ENCODE measurements at places on chromosomes 7 and 10.

DNA sequence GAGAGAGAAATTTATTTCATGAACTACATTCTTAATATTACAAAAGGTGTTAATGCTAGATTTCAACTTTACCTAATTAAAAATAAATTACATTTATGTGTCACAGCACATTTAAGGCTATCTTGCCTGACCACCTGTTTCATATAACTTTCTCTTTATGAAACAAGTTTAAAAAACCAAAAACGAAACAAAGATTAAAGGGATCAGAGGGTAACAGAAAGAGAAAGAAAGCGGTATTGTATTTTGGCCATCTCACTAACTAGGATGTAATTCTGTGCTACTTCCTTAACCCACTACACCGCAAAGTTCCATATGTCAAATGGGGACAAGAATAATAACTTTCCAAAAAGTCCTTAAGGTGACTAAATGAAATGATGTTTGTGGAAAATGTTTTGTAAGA lies 6.3 kb upstream of the RHOBTB1 start:
- no peak for DNase-seq

- no peak for DNase-seq
These were observed 96.2 kb downstream of the EXOC4 start for GRCh38 chr7:133349101-133349500.

DNA sequence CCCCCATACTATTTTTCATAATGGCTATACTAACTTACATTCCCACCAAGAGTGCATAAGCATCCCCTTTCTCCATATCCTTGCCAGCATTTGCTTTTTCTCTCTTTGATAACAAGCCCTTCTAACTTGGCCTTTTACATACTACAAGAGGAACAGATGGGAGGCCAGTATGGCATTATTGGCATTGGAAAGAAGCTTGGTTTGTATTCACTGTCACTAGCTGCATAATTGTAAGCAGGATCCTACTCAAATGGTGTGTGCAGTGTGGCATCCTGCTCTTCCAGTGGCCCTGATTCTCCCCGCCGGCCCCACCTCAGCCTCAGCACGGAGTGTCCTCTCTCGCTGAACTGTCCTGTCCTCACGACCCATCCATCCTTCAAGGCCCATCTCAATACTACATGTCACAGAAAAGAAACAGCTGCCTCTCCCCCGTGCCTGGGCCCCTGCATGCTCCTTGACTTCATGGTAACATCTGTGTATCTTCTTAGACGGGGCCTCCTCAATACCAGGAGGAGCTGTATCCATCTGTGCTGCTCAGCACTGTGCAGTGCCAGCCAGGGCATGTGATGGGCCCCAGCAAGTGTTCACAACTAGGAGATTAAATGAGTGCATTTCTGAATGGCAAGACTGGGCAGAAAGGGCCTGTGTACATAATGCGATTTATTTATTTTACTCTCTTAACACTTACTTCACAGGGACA lies 205.2 kb downstream of the COBL start:
- no peak for DNase-seq

- no peak for DNase-seq
These were observed 118.2 kb downstream of the CUX1 start for GRCh38 chr7:101935521-101936141.

DNA sequence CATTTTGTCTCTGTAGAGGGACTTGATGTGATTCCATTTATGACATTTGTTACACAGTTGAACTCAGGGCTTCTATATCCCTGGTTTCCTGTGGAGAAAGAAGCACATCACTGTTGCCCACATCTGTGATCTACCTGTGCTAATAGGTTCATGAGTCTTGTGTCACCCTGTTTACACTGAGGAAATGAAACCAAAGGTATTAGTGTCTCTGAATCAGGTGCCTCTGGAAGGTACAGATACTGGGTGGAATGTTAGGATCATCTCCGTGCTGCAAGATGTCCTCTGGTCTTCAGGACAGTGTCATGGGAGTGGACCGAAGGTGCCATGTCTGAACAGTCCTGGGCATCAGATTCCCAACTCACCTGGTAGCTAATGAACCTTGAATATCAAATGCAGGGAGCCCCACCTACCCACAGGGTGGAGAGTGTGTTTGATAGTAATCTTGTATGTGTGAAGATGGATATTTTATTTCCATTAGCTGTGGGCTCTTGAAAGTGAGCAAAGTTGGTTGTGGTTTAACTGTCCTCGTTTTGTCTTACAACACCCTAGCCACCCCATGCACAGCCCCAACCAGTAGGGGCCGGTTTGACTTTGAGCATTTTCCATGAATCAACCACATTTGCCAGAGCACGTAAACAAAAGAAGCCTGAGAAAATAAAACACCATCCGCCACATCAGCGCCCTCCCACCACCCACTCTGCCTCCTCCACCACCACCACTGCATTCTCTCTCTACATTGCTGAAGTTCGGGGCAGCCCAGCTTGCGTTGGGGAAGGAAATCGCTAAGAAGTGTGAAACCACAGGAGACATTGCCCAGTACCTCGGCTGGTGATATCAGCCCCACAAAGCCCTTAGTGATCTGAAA lies 40.7 kb downstream of the TARP start:
- peak; percentile 51 for DNase-seq

- no peak for DNase-seq
These were observed 53.2 kb upstream of the MACC1 start for GRCh38 chr7:20270371-20270770.

GRCh38 chr10:93406364-93407145 lies 75.6 kb downstream of the MYOF start:
- peak; percentile 54 for DNase-seq

DNA sequence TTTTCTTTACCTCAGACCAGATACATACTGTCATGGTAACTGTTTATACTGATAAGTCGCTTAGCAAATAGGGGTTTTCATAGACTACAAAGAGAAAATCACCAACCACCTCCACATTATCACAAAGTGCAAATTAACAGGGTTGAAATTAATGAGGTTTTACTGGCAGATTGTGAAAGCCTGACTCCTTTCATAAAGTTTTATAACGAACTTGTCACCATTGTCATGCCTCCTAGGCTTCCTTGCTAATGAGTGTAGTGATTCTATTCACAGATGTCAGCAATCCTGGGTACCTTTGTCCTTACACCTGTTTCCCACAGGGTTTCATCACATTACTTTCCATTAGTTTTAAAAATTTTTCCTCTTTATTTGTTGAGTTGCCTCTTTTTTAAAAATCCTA lies 142.3 kb upstream of the PTN start:
- no peak for DNase-seq

DNA sequence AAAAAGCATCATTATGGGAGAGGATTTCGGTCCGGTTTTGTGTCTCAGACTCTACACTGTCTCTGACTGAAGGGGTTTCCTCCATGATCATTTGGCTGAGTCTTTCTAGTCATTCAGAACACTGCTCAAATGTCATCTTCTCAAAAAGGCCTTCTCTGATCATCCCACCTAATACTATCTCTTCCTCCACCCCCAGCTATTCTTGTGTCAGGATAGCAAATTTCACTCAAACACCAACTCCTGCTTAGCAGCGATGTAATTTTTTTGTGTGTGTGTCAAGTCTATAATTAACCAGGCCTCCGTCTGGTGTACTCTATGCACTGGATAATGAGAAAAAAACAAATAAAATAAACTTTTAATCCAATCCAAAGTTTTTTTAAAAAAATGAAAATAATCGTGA lies 200.4 kb downstream of the KCND2 start:
- no peak for DNase-seq

DNA sequence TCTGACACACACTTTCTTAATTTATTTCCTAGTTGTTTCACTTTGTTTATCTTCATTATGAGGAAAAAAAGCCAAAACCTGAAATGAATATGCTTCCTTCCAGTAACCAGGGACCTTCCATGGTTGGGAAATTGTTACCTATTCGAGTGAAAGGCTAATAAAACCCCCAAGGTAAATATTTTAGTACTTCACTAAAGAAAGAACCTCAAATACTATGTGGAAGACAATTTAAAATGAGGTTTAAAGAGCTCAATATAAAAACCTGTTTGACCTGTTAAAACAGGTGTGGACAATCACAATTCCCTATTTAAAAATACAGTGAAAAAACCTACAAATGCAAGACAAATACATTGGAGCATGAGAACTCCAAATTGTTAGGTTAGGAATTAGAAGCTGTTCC lies 192.6 kb downstream of the CFTR start:
- no peak for DNase-seq
